Lung (tissue), 17 donors: ENCODE measurements at places on chromosomes 12 and 14. TPM values are rescaled to one million over a fixed set of nuclear protein-coding genes. Genes with fewer than 3 reads are reported as not detected.

Gene RHNO1
- 14.2 TPM for total RNA-seq

Gene FAM222A
- 0.28 TPM for total RNA-seq

DNA sequence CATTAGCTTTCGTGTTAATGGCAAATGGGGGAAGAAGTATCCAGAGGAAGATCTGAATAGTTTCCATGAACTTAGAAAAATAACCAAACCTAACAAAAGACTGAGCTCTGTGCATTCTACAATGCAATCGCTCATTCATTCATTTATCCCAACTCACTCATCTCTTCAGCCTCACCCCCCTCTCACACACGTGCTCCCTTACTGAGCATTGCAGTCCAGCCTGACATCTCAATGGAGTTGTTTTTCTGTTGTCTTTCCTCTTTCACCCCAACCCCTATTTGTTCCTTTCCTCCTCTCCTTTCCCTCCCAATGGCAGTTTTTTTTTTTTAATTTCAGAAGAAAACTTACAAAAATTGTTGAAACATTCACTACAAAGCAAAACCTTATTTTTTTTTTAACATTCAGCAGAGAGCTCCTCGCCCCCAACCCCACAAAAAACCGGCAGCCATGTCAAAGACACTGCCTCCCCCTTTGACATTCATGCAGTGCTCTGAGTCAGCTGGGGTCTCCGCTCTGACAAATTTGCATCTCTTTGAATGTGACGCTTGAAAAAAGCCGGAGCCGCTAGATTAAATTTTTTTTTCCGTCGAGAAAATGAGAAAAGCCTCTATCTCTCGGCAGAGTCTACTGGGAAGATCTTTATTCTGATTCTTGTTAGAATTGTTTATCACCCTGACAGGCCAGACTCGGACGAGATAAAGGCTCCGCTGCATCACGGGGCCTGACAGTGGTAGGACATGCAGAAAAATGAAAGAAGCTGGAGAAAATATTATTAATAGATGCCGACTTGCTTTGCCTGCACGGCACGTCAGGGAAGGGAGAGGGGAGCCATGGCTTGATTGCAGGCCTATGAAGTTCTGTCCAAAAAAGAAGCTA lies 775.6 kb downstream of the VRK1 start:
- H3K4me3 ChIP-seq: no peak overlapping the region
- H3K4me1 ChIP-seq: no peaks in the 10 kb centered on the region
- H3K27ac ChIP-seq: no peak overlapping the region
- H3K27me3 ChIP-seq: no peaks in the 10 kb centered on the region

GRCh38 chr14:67429510-67430205 lies 17.7 kb upstream of the PLEK2 start:
- H3K27me3 ChIP-seq: no peaks in the 10 kb centered on the region
- H3K27ac ChIP-seq: no peak overlapping the region
- no peak overlapping the region for H3K4me3 ChIP-seq

- no peak overlapping the region for H3K4me3 ChIP-seq
- H3K27me3 ChIP-seq: no peaks in the 10 kb centered on the region
- H3K27ac ChIP-seq: no peak overlapping the region
- H3K4me1 ChIP-seq: peaks cover 9% of the 10 kb centered on the region
- H3K36me3 ChIP-seq: no peaks in the 10 kb centered on the region
- peak; percentile 13 for DNase-seq
Measured at GRCh38 chr14:104111301-104112112, 26.0 kb downstream of the ASPG start.

- no peaks in the 10 kb centered on the region for H3K27me3 ChIP-seq
- DNase-seq: peak; percentile 72
- H3K4me1 ChIP-seq: peaks cover 37% of the 10 kb centered on the region
- H3K4me3 ChIP-seq: no peak overlapping the region
Measured at GRCh38 chr14:69695322-69696203, 71.4 kb upstream of the SRSF5 start.

Gene PTHLH
- 0.46 TPM for total RNA-seq

- H3K27ac ChIP-seq: no peak overlapping the region
- peaks cover 31% of the 10 kb centered on the region for H3K27me3 ChIP-seq
- DNase-seq: no peak
- H3K36me3 ChIP-seq: no peaks in the 10 kb centered on the region
- H3K4me1 ChIP-seq: peaks cover 6% of the 10 kb centered on the region
Measured at GRCh38 chr14:80956922-80957321, 1.5 kb downstream of the TSHR start.

DNA sequence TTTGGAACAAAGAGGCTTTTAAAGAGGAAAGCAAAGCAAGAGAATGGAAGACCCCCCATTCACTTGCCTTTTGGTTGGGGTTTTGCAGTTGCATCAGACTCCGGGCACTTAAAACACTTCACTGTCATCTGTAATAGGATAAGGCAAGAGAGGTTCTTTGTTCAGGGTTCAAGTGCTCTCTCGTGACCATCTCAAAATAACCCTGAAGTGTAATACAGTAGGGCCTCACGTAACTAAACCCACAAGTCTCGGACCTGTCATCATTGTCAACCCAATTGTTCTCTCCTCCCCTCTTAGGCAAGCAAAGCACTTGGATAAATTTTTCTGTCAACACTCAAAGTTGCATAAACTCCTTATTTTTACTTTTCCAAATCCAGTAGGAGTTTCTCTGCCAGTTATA lies 26.9 kb upstream of the MYBPC1 start:
- peak; percentile 30 for DNase-seq
- H3K36me3 ChIP-seq: no peaks in the 10 kb centered on the region
- H3K27me3 ChIP-seq: no peaks in the 10 kb centered on the region
- no peak overlapping the region for H3K4me3 ChIP-seq
